ENCODE measurements at places on chromosomes 1 and 21. TPM values are rescaled to one million over a fixed set of nuclear protein-coding genes. Genes with fewer than 3 reads are reported as not detected.

The OLFML3 gene
- total RNA-seq, result 370 TPM

The ARHGAP30 gene
- 4.6 TPM for total RNA-seq

The KLHL21 gene
- 32.3 TPM for total RNA-seq

The DMRTA2 gene
- 0.24 TPM for total RNA-seq

The HSD3B2 gene
- 2.9 TPM for total RNA-seq

The NBPF26 gene
- total RNA-seq, result 34.2 TPM

The VWA5B1 gene
- 0.24 TPM for total RNA-seq

The CFAP57 gene
- 5.3 TPM for total RNA-seq

The BGLAP gene
- total RNA-seq, result not detected

The OR2T33 gene
- total RNA-seq, result 2.6 TPM

The COL8A2 gene
- total RNA-seq, result 110 TPM

The LAX1 gene
- total RNA-seq, result 4.1 TPM

The CHD5 gene
- 2.4 TPM for total RNA-seq

The TIE1 gene
- total RNA-seq, result 17.1 TPM

The CLIC6 gene
- total RNA-seq, result 0.96 TPM

The FAM163A gene
- 3.6 TPM for total RNA-seq

The PDE4B gene
- total RNA-seq, result 61.6 TPM

The CSMD2 gene
- total RNA-seq, result 10.1 TPM

The OR2T6 gene
- total RNA-seq, result 1.9 TPM

The TPTE gene
- total RNA-seq, result 2.9 TPM

The DHRS3 gene
- total RNA-seq, result 107 TPM
